ENCODE measurements at places on chromosomes 2 and 18.

DNA sequence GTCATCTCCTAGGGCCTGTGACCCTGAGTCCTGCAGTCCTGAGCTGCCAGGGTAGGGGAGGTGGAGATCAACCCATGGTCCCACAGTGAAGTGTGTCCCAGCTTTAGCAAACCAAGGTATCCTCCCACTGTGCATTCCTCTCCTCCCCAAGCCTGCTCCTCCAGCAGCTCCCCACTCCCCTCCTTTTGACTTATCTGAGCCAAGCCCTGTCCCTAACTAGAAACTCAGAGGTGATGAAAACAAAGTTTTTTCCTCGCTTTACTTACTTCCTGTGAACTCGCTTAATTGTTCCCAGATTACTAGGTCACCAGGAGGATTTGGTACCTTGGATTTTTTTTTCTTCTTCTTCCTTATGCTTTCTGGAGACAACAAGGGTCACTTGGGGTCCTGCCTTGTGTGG, 80.8 kb downstream of the EHD3 start:
- DNase-seq: peak; percentile 33

GRCh38 chr2:130807659-130808385, 28.9 kb upstream of the ARHGEF4 start:
- DNase-seq: no peak

DNA sequence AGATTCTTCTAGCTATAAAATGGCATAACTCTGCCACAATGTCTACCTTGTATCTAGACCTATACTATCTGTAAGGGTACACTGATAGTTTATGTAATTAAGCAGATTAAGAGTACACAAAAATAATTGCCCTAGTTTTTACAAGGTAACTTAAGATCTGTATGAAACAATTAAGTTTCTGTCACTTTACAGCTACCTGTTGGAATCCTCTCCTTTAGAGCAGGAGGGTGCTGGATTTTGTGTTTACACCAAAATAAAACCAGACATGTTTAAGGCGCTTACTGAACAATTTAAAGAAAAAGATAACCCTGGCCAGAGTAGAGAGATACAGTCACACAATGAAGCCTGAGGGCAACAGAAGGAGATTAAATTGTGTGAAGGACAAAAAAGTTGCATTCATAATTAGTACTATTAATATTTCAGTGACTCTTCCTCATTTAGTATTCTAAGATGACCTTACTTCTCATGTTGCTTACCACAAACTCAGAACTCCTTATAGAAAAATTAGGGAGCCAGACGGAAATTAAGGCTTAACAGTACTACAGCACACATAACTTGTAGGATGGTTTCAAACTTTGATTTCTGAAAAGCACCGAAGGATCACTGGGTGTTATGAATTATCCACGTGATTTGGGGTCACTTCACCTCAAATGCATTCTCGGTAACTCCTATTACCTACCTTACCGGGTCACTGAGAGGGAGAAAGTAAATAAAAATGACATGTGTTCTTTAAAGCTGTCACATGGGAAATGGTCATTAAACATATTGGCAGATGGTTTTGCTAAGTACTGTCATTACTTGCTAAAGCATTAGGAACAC, 1.0 kb downstream of the DARS1 start:
- DNase-seq: no peak

DNA sequence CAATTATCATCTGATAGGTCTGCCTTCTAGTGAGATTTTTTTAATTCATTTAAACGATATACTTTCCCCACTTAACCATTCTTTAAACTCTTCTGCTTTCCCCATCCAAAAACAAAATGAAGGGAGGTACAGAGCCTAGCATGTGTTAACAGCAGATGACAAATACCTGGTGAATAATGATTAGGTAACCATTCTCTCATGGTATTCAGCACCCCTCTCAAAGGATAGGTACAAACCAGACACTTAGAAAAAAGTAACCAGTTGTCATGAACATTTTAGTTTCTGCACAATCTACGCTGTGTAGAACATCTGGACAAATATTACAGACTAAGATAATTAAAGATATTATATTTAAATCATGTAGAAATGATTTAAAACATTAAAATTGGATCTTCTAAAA, 56.3 kb downstream of the DNAH7 start:
- DNase-seq: no peak

DNA sequence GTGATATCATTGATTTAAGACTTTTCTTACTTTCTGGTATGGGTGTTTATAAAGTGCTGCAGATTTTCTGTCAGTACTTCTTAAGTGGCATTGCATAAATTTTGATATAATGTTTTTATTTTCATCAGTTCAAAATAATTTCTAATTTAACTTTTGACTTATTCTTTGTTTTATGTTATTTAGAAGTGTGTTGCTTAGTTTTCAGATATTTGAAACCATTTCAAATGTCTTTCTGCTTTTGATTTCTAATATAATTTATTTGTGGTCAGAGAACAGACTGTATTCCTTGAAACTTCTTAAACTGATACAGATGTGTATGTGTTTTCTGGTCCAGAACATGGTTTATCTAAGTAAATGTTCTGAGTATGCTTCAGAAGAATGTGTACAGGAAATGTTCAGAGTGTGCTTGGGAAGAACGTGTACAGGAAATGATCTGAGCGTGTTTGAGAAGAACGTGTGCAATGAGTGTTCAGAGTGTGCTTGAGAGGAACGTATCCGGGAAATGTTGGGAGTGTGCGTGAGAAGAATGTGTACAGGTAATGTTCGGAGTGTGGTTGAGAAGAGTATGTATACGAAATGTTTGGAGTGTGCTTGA, 265.7 kb upstream of the HS6ST1 start:
- DNase-seq: peak; percentile 96

DNA sequence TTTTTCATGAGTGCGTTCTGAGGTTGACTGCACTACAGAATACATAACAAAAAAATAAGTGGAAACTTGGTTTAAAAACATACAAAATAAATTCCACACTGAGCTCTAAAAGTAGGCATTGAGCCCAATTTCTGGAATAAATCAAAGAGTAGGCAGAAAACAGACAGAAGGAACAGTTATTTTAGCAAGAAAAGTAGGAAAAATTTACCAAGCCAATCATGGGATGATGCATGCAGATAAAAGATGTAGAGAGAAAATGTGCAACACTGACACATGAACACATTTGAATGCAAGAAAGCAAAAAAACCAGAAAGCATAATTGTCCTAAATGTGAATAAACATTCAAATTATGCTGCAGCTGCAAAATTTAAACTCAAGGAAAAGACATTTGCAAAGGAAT, 308.3 kb downstream of the DLGAP1 start:
- no peak for DNase-seq

GRCh38 chr18:55385770-55386169, 202.2 kb downstream of the TCF4 start:
- no peak for DNase-seq
